Ecto neural progenitor cell (in vitro differentiated cells): ENCODE measurements at places on chromosomes 3 and 15.

DNA sequence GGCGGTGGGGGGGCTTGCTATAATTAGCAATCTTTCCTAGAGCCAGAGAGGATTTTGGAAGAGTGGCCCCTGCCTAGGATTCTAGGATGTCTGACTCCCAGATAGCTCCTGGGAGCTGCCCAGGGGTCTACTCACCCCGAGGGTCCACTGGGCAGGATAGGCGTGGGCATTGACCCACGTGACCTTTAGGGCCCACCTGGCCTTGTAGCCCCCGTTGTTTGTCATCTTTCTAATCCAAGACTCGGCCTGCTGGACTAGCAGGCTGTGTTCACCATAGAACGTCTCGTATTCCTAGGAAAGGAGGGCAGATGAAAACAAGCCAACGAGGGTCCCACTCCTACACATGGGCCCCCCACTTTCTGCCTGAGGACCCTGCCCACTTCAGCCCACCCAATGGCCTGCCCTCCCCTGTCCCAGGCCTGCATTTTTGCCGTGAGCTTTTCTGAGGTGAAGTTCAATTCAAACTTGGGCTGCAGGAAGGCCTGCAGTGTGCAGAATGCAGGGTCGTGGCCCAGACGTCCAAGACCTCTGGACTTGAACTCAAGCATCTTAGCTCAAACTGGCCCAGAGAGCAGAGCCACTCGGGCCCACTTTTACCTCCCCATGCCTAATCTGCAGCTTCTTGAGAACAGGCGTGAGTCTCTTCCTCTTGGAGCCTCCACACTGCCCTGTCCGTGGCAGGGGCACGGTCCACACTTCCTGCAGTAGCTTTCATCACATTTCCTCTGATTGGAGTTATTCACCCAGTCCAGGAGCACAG, 41.5 kb downstream of the MUC4 start:
- DNase-seq = no peak

DNA sequence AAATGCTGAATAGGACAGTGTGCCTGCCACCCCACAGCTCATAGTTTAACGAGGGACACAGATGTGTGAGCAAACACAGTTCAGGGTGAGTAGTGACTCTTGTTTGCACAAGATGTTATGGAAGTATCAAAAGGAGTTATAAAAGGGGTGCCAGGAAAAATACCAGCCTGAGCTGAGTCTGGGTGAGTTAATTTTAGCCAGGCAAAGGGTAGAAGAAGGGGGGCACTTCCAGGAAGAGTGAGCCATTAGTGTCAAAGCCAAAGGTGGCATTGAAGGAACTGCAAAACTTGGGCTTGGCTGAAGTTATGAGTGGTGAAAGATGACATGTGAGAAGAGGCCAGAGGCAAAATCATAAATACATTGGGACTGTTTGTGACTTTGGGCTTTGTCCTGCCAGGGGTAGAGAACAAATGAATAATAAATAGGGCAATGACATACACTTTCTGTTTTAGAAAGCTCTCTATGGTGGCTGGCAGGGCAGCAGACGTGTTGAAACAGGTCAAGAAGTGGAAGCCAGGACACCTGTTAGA, 1.9 kb upstream of the SPPL2A start:
- no peak for DNase-seq

DNA sequence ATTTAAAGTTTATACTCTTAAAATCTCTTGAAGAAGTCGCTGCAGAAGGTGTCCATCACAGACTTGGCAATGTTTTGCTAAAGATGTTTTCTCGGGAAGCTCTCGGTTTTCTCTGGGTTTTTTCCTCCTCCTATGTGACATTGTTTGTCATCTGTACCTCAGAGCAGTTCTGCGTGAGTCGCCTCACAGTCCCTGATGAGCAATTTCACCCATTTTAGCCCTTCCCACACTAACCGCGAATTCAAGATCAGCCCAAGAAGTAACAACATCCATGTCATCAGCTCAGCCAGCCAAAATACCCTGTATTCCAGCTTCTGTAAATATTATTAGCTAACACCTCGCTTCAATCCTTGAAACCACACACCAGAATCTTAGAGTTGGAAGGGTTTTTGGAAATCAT, 224.3 kb upstream of the SETMAR start:
- DNase-seq = no peak

- no peak for DNase-seq
Observed at GRCh38 chr3:10783360-10784351, 32.4 kb upstream of the SLC6A11 start.

DNA sequence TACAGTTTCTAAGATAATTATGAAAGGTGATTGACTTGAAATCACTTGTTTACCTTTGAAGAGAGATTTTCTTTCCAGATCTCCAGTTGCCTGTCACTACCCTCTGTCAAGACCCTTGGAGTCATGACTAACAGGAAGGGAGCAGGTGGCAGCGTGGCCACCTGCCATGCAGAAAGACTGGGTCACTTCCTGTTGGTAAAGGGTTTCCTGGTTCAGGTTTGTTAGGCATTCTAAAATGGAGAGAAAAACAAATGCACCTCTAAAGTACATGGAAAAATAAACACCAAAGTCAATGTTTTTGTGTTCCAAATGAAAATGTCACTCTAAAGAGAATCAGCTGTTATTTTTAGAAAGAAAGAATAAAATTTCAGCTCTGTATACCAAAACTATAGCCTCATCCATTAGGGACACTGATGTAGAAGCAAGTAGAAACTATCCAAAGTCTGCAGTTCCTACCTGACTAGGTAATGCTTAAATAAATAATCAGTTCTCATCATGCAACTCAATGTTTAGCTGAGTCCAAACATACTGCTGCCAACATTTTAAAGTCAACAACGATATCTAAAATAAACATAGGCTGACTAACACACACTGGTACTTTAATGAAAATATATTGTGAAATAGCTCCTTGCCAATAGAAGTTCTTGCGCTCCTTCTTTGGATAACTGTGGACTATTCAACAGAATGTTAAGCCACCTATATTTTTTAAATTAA, 23.9 kb upstream of the TM4SF1 start:
- DNase-seq = no peak

- no peak for DNase-seq
Observed at GRCh38 chr3:129612534-129613366, 6.3 kb upstream of the PLXND1 start.

DNA sequence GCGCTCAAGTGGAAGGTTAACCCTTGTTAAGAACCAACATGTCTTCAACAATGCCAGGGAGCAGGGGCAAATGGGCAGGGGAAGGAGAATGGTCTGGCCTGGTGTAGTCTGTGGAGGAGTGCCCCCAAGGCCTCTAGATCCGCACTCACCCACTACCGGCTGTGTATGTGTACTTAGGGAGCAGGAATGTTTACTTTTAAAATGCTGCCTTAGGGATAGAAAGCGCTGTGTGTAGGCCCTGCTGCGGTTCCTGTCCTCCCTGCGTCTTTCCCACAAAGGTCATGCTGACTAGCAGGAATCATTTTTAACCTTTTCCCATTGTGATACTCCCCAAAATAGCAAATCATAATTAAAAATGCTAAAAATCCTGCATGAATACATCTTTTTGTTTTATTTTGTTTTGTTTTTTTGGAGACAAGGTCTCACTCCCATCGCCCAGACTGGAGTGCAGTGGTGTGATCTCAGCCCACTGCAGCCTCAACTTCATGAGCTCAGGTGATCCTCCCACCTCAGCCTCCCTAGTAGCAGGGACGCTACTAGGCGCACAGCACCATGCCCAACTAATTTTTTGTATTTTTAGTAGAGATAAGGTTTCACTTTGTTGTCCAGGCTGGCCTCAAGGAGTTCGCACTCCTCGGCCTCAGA, 35.9 kb upstream of the CEMIP start:
- DNase-seq = no peak

DNA sequence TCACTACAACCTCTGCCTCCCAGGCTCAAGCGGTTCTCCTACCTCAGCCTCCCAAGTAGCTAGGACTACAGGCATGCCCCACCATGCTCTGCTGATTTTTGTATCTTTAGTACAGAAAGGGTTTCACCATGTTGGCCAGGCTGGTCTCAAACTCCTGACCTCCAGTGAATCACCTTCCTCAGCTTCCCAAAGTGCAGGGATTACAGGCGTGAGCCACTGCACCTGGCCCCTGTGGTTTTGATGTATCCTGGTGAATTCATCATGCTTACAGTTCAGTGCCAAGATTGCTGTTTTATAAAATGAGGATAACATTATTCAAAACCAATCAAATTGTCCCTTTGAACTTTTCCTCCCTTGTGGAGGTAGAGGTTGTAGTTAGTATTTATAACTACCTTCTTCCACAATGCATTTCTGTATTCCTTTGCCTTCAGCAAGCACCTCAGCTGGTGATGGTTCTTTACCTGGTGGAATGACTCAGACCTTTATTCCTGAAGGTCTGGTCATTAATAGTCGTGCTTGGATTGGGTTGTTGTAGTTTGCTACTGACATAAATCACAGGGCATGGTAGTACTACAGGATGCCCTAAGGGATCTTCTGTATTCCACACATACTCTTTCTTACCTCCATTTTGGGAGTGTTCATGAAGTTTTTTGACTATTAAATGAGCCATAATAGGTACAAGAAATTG, 76.9 kb downstream of the UBP1 start:
- DNase-seq = no peak

DNA sequence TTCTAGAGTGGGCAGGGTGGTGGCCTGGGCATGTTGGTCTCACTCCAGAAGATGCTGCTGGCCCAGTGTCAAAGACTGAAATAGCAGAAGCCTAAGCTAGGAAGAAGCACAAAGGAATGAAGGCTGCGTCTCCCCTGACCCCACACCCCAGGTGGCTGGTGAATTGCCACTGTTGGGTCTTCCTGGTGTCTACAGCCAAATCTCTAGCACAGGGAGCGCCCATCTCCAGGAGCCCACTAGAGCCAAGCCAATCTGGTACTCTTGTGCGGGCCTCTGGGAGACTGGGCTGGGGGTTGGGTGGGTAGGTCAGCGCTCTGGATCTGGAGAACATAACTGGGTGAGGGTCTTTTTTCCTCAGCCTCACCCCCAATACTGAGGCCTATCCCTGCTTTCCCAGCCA, 894 bp downstream of the TUSC2 start:
- DNase-seq = no peak

DNA sequence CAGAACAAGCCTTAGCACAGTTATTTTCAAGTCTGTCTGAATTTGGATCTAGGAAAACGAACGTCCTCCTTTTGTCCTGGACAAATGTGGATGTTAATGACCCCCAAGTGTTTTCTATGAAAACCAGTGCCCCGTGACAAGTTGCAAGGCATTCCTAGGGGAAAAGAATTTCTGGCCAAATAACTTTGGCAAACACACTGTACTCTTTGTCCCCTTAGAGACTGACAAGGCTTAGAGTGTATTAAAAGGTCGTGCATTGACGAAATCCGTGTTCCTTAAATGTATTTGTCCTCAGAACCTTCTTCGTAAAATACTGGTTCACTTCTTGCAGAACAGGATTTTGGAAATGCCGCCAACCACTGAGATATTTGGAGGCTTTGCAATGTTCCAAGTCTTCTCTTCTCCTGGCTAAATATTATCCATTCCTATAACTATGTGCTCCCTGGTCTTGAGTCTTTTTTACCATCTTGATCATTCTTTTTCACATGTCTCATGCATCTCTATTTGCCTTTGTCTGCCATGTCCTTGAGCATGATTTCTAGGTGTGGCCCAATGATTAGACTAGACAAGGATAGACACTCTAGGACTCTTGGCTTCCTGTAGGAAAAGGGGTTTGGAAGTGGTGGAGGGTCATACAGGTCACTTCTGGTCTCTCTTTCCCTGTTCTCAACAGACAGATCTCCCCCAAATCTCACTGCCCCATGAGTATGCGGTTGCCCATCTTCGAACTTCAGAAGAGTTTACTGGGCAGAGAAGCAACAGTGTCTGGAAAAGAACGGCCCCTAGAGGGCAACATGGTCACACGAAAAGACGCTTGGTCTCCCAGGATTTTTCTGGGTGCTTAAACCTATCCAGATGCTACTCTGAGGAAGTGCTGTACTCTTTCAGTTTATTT, 117.5 kb downstream of the EDEM1 start:
- DNase-seq = peak; percentile 64

DNA sequence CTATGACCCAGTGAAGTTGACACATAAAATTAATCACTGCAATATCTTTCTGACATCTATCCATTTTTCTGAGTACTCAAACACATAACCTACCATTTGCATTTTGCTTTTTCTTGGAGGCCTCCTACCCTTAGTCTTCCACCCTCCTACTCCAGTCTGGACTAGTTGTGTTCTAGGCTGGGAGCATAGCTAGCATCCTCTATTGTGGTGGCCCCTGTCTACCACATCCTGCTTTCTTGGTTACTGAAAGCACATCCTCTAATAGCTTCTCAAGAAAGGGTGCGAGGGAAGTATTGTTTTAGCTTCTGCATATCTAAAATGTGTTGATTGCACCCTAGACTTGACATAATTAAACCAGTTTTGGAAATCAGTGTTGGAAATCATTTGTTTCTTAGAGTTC, 176.5 kb downstream of the THSD4 start:
- DNase-seq = no peak

DNA sequence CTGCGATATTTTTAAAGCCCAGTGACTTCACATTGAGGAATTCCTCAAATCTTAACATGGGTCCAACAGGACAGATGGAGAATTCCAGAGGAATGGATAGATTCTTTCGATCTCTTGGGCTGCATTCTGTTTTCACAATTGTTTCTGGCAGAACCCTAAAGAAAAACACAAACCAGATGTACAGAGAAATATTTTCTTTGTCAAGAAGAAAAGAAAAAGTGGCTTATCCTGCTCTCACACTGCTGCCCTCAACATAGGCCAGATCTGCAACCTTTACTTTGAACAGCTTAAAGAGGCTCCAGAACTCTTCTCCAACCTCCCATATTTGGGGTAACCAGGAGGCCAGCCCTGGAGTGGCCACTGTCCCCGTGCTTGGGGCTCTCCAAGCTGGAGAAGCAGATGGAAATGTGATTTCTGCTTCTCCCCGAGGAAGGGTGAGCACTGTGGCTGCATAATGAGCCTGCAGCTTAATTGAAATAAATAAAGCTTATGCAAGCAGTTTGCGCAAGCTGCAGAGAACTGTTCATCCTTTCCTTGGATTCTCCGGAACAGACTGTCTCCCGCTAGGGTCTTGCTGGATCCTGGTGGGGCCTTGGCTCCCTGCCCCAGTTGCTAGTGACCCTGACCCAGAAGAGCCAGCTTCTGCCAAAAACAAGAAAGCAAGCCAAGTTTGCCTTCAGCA, 453.2 kb upstream of the PROK2 start:
- DNase-seq = no peak

DNA sequence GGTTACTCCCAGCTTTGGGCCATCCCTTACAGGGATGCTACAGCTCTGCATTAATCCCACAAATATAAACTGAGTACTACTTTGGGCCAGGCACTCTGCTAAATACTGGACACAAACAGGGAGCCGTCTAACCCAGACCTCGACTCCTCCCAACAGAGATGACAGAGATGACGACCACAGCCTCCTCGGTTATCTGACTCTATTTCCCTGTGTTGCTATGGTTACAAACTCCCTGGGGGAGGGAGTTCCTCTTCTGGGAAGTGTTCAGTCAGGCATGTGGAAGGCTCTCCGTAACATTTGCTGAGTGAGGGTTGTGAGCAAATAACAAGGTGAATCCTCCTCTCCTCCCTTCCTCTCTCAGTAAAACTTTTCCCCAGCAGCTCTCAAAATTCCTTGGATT, 6.7 kb upstream of the CMTM7 start:
- DNase-seq = no peak
